ENCODE measurements at places on chromosomes 2 and 18.

DNA sequence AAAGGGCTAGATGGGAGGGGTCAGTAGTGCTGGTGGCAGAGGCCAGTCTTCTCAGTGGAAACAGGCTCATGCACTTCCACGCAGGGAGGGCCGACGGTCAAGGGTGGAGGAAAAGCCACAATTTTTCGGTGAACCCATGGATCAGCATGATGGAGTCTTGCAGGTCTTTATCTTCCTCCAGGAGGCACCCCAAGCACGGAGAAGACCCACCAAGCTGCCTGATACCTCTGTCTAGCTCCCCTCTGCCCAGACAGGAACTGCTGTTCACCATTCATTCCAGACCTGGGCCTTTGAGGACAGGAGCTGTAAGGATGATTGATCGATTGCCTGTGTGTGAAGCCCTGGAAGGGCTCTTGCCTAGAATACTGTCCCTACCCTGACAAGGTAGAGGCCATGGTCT, 2.8 kb upstream of the LRRFIP1 start:
- DNase-seq, result no peak

DNA sequence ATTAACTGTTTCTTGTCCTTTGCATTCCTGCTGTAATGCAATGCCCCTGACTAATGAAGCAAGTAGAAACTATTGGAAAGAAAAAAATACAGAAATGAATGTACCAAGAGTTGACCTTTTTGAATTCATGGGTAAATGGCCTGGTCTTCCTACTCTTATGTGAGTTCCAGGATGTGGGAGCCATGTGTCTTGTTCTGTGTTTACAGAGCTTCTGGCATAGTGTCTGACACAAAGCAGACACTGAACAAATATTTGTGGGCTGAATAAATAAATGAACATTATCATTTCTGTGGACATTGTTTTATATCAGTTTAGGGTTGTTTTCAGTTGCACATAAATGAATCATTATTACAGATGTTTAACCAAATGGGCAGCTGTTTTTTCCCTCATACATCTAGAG, 155.5 kb downstream of the CD8B2 start:
- DNase-seq, result peak; percentile 7

- DNase-seq, result no peak
Observed at GRCh38 chr2:64284751-64285150, 140.5 kb upstream of the PELI1 start.

DNA sequence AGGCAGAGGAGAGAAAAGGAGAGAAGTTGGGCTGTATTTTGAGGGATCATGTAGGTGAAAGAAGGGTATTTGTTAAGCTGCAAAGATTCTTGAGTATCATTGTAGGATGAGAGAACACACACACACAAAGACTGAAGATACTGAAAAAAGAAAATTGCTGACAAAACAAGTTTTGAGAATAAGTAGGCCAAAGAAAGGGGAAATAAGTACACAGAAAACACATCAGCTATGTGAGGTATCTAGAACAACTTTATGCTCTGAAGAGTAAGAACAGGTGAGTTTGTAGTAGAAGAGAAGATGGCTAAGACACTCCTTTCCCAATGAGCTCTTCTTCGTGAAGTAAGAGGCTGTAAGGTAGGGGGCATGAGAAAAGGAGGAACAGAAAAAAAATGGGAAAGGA, 28.2 kb downstream of the METTL8 start:
- DNase-seq, result no peak

- no peak for DNase-seq
Observed at GRCh38 chr18:49228187-49228586, 232.3 kb downstream of the DYM start.

DNA sequence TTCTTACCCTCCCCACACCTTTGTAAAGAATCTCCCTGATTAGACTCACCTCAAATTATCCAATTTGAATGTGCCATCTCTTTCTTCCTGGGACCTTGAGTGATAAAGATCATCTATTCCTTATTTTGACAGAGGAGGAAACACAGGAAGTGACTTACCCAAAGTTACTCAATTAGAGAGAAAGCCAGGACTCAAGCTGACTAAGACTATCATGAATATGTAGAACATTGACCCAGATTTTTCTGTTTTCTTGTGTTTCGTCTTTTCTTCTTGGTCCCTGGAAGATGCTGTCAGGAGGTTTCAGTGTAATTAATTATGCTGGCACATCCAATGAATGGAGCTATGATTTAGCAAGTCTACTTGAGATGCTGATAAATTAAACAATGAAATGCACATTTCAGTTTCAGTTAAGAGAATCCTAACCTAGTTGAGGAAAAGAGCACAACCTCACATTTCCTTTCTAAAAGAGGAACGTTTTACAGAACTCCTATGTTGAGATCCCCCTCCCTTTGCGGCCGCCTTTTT, 380.4 kb downstream of the CLIP4 start:
- no peak for DNase-seq
